ENCODE measurements at places on chromosomes 16 and 17. TPM values are rescaled to one million over a fixed set of nuclear protein-coding genes. Genes with fewer than 3 reads are reported as not detected.

The ETV4 gene
- total RNA-seq, result 27.7 TPM

The JUP gene
- total RNA-seq, result 36.3 TPM

The KSR1 gene
- total RNA-seq, result 55.3 TPM

The GALNS gene
- 4.5 TPM for total RNA-seq

The EFNB3 gene
- 1.0 TPM for total RNA-seq

The DPEP3 gene
- total RNA-seq, result not detected

The CORO6 gene
- total RNA-seq, result not detected

The TNK1 gene
- total RNA-seq, result 2.6 TPM

The ZNF263 gene
- 61.1 TPM for total RNA-seq

Data from Daoy (cell line).